ENCODE measurements at places on chromosomes 2 and 18.

DNA sequence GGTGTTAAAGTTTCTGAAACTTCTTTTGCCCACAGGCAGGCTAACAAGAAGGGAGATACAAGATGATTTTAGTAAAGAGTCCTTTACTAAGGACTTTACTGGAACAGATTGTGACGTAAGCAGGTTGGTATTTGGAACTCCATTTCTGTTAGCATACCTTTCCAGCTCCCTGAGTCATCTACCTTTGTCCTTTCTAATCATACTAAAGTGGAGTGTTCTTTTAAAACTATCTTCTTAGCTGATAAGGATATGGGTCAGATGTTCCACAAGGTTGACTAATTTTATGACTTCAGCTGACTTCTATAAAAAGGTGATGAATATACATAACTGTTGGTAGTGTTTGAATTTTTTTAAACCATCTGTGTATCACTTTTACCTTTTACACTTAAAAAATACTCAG is 21.1 kb downstream of the UGP2 start:
- peak; percentile 32 for DNase-seq

- no peak for DNase-seq
These were observed 1128.6 kb upstream of the CDH2 start for GRCh38 chr18:29305516-29305915.

DNA sequence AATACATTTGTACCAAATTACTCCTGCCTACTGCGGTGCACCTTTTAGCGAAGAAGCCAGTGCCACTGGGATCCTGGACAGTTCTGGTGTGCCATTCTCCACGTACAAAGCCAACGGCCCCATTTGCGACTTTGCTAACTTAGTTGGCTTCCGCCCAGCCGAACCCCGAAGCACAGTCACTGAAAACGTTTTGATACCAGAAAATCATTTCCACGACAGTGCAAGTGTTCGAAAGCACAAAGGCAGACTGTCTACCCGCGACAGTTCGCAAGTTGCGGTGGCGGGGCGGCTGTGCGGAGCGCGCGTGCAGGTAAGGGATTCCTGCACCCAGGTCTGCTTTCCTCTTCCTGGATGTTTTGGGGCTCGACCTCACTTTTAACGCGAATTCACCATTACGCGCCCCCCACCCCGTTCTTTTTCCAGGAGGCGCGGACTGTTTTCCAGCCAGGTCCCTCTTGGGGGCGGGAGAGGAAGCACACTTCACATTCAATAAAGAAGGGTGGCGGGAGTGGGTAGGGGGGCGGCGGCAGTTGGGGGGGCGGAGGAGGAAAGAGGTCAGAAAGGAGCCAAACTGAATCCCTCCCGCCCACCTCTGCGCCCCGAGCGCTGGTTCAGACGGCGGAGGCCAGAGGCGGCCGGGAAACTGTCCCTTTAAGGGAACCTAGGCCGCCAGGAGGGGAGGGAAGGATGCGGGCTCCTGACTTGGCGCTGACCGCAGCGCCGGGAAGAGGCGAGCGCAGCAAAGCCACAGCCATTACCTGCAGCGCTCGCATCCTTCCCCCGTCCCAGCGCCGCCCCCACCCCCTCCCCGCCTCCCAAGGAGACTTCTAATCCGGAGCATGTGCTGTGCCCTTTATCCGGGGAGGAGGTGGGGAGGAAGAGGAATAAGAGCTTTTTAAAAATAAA is 107.4 kb upstream of the KCTD1 start:
- DNase-seq = peak; percentile 61

GRCh38 chr2:168138374-168138773 is 109.0 kb downstream of the STK39 start:
- DNase-seq = no peak

- no peak for DNase-seq
These were observed 177.5 kb downstream of the ALPK2 start for GRCh38 chr18:58451115-58451971.

- no peak for DNase-seq
These were observed 147.9 kb downstream of the LNPK start for GRCh38 chr2:175854129-175854528.

DNA sequence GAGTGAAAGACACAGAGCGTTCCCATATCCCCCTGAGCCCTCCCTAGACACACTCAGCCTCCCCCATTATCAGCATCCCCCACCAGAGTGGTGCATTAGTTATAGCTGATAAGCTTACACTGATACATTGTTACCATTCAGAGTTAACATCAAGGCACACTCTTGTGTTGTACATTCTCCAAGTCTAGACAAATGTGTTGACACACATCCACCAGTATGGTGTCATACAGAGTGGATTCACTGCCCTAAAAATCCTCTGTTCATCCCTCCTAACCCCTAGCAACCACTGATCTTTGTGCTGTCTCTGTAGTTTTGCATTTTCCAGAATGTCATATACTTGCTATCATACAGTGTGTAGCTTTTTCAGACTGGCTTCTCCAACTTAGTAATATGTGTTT is 78.0 kb upstream of the RPL31 start:
- no peak for DNase-seq

Data from ACHN (cell line).